ENCODE measurements at places on chromosomes 3 and 15.

- no peak for DNase-seq
These were observed 14.9 kb downstream of the TRH start for GRCh38 chr3:129989414-129989813.

DNA sequence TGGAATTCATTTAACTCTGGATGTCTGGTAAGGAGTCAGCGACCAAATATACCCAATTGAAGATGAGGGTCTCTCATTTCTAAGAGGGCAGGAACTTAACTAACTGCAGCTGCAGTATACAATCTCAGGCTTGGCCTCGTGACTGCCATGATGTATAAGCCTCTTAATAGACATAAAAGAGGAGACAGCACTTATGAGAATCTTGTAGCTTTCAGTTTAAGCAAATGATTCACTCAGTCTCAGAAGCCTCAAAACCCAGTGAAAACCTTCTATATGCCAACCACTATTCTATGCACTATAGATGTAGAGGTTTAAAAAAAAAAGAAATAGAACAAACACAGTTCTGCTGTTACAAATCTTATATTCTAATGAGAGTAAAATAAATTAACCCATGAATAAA is 513.9 kb downstream of the TBL1XR1 start:
- no peak for DNase-seq

- DNase-seq: peak; percentile 86
These were observed 1.4 kb upstream of the IL17RC start for GRCh38 chr3:9915254-9916141.

GRCh38 chr15:90560229-90560776 is 30.6 kb downstream of the CRTC3 start:
- peak; percentile 71 for DNase-seq

DNA sequence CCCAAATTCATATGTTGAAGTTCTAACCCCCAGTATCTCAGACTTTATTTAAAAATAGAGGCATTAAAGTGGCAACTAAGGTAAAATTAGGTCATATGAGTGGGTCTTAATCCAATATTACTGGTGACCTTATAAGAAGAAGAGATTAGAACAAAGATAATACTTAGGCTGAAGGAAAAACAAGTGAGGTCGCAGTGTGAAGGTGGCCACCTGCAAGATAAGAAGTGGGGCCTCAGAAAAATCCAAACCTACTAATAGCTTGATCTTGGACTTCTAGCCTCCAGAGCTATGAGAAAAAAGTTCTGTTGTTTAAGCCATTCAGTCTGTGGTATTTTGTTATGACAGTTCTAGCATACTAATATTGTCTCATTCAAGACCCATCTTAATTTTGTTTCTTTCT is 159.9 kb upstream of the PEX5L start:
- no peak for DNase-seq

DNA sequence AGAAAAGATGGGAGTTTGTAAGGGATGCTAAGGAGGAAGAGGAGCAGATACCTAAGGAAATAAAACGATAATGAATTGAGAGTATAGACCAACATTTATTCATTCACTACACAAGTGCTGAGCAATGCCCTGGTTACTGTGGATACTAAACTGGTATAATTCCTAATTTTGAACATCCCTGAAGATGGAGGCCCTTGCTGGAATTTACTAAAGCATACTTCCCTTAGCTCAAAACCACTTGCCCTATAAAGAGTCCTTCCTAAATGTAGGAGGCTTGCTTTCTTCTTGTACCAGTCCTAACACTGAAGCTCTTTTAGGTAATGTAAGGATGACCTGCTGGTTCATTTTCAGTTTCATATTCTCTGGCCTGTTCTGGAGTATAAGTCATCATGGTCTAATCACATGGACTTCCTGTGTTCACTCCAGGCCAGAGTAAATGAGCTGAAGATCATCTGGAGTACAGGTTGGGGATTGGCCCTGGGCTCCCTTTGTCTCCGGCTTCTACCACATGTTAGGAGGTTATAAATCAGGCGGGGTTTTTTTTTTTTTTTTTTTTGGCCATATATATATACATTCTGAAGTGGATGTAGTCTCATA is 40.1 kb upstream of the MTMR10 start:
- DNase-seq: no peak

DNA sequence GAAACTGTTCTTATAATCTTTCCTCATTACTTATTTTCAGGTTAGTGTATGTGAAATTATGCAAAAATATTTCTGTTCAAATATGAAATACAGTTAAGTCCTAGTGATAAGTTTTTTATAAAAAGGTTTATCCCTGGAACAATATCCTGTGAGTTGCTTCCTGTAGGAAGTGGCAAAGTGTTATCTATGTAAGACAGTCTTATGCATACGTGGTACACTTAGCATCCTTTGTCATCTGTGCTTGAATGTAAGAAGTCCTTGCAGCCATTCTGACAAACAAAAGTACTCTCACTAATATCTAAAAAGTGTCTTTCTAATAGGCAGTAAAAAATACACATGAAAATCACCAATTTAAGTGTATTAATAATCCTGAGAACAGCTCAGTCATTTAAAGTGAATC is 372.5 kb upstream of the BCHE start:
- DNase-seq: no peak

DNA sequence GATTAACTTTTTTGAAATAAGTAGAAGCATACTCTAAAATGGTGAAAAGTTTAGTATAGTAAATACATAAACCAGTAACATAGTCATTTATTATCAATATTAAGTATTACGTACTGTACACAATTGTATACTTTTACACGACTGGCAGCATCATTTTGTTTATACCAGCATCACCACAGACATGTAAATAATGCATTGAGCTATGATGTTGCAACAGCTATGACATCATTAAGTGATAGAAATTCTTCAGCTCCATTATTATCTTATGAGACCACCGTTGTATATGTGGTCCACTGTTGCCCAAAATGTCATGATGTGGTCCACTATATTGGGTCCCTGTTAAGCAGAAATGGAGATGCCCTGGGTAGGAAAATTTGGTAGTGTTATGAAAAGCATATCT is 51.3 kb downstream of the DRD3 start:
- DNase-seq: no peak

DNA sequence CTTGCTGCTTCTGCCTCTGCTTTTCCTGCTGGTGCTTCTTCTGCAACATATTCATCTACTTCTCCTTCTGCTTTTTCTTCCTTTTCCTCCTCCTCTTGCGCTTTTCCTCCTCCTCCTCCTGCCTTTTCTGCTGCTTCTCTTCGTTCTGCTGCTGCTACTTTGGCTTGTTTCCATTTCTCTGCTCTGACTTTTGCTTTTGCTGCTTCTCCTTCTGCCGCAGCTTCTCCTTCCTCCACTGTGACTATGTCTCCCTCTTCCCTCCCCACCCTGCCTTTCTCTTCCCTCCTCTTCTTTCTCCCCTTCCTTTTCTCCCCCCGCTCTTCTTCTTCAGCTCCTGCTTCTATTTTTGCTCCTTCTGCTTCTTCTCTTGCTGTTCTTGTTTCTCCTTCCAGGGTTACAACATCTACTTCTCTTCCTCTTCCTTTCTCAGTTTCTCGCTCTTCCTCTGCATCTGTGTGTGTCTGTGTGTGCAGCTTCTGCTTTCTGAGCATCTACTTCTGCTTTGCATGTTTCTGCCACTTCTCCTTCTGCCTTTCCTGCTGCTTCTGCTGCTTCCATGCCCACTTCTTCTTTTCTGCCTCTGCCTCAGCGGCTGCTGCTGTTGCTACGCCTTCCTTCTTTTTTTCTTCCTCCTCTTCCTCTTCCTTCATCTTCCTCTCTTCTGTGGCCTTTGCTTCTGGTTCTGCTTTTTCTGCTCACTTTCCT is 51.4 kb downstream of the FAM43A start:
- DNase-seq: no peak

DNA sequence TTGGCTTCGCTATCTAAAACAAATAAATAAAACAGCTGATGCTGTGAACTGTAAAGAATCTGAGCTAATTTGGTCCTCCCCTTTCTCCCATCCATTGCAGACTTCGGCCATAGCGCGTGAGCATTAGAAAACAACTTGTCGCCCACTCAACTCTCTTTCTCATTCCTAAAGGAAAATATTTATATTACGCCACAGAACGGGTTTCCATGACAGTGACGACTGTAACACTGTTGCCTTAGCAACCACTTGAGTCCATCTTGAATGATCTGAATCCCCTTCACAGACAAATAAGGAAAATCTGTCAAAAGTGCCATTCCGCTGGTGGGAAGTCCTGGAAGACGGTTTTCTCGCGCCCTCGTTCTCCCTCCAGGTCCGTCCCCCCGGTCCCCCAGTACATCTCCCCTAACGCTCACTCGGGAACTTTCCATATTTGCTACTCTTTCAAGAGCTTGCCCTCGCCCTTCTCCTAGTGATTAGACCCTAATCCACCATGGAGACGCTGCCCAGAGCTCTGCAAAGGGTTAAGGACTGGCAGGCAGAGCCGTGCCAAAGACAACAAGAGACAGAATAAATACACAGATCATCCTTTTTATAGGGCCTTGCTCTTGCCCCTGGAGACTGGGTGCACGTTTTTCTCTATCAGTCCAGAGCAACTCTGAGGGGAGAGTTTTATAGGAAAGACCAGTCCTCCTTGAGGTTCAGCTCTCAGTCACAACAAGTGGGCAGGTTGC is 50.5 kb downstream of the CRYGS start:
- no peak for DNase-seq

DNA sequence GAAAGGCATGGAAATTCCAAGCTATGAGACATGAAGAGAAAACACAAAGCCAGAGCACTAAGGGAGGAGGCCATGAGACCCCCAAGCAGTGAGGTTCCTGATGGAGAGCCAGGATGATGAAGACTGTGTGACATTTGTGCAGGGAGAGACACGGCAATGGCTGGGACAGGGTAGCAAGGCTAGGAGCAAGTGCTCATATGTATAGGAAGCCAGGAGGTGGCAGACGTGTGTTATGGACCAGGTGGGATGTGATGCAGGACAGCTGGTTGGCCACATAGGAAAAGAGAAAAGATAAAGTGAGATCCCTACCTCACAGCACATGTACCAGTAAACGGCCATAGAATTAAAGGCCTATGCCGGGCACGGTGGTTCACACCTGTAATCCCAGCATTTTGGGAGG is 112.7 kb downstream of the APBA2 start:
- no peak for DNase-seq

- DNase-seq: no peak
These were observed 6.0 kb upstream of the LIPH start for GRCh38 chr3:185558395-185558794.

- no peak for DNase-seq
These were observed 214.5 kb downstream of the ZIC4 start for GRCh38 chr3:147191795-147192385.

DNA sequence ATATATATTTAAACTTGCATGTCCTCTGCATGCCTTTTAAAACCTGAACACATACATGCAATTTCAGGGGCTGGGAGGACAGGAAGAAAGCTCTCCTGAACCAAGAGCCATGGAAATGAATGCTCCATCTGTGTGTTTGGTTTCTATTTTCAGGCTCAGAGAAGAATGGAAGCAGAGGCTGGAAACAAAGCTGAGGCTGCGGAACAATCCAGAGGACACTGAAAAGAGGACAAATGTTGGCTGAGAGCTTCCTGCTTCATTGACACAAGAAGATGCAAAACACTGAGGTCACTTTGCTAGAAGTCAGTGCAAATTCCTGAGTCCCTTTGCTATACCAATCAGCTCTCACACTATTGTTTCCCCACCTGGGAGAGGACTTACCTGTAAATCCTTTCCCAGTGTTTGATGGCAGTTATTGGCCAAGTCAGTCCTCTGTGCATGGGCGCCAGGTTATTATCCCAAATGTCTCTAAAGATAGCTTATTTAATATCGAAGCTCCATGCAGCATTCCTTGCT is 12.7 kb downstream of the FAM240A start:
- no peak for DNase-seq

DNA sequence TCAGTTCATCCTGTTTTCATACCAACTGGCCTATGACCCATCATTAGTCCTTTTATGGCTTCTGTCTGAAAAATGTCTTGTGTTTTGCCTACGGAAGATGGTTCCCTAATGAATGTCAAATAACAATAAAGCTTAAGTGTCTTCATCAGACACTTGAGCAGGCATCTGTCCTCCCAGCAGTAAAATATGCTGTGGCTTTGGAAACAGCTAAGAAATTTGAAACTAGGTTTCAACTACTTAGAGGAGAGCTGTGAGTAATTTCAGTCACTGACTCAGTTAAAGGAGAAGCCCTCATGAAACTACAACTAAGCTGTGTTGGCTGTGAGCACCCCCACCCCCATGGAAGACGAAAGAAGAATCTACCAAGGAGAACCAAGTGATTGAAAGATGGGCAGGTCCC is 409.4 kb upstream of the PPP2R3A start:
- no peak for DNase-seq

GRCh38 chr3:36075491-36075890 is 304.8 kb upstream of the STAC start:
- DNase-seq: no peak

DNA sequence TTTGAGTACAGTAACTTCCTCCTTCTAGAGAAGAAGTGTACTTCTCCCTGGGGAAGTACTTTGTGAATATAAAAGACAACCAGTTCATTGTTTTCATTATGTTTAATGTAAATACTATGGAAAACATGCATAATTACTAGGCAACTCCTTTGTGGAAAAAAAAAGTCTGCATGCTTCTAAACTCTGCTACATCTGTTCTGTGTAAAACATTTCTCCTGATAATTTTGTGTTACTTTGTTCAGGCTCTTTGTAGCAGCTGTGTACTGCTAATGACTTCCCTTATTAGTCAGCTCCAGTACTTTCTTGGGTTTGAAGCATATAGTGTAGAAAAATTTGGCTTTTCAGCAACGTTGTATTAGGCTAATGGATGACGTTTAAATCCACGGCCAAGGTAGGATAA is 111.6 kb downstream of the FEZF2 start:
- DNase-seq: no peak

- DNase-seq: no peak
These were observed 13.3 kb downstream of the TAFA4 start for GRCh38 chr3:68919000-68919399.

DNA sequence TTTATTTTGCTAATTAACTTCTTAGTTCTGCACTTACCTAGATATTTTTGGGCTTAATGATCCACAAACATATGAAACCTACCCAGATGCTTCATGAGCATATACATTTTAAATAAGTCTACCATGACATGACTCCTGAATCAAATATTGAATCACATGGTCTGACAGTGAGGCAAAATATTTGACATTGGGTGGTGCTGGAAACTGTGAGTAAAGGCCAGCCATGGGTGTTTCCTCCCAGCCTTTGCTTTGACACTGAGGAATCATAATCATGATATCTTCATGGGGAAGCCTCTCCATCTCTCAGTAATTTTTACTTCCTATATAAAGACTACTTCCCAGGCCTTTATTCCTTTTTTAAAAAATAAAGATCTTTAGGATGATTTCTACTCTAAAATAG is 22.8 kb upstream of the SSR3 start:
- DNase-seq: no peak

- DNase-seq: no peak
These were observed 122.3 kb downstream of the PLD1 start for GRCh38 chr3:171688002-171688401.

- no peak for DNase-seq
These were observed 150.9 kb downstream of the ITPR1 start for GRCh38 chr3:4643904-4644547.

DNA sequence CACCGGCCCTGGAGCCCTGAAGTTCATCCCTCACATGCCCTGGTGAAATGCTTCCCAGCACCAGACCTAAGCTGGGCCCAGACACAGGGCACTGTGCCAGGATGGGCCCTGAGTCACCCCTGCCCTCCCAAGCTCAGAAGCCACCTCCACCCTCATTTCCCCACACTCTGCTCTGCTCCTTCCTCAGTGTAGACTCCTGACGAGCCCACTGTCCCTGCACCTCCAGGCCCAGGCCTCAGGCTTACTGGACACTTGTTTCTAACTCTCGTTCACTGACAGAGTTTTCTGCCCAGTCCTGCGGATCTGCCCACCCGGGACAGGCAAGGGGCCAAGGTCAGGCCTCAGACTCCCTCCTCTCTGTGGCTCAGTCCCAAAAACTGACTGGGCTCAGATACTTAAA is 112.6 kb upstream of the RNF7 start:
- DNase-seq: no peak

Data from Right ventricle myocardium superior (tissue), 1 donor.